ENCODE measurements at places on chromosomes 12 and 14. TPM values are rescaled to one million over a fixed set of nuclear protein-coding genes. Genes with fewer than 3 reads are reported as not detected.

DNA sequence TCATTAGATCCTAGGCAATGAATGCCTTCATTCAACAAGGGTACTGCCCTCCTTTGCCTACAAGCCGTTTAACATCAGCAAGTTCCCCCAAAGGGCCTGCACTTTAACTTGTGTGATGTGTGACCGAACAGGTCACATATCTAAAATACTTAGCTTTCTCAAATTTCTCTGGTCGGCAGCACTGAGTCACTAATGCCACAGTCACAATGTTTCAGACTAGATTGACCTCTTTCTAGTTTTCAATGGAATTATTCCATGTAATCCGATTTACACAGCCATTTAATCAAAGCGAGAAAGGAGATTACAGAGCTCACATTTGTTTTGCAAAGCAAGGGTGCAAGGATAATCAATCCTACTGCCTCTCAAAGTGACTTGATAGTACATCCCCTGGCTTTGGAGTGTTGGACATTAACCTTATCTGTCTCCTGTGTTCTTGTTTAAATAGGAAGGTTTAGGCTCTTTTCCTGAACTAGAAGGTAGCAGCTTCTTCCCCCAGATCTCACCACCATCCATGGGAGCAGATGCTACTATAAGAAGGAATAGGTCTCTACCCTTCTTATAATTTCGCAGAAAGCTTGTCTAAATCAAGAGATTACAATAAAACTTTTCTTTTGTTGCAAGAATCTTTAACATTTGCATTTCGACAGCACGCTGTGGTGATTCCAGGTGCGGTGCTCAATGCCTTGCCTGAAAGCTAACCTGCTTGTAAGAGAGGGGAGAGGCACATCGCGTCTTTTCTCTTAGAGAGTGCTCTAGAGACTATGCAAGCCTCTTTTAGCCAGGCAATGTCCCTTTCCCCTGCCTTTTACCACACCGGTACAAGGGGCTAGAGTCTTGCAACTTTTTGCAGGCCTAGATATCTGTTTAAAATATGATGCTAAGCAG is 1.8 kb downstream of the KITLG start:
- DNase-seq: no peak

GRCh38 chr14:22386924-22387775 is 201.9 kb downstream of the DAD1 start:
- no peak for DNase-seq

- DNase-seq: no peak
Observed at GRCh38 chr12:115023279-115024265, 339.6 kb upstream of the TBX3 start.

DNA sequence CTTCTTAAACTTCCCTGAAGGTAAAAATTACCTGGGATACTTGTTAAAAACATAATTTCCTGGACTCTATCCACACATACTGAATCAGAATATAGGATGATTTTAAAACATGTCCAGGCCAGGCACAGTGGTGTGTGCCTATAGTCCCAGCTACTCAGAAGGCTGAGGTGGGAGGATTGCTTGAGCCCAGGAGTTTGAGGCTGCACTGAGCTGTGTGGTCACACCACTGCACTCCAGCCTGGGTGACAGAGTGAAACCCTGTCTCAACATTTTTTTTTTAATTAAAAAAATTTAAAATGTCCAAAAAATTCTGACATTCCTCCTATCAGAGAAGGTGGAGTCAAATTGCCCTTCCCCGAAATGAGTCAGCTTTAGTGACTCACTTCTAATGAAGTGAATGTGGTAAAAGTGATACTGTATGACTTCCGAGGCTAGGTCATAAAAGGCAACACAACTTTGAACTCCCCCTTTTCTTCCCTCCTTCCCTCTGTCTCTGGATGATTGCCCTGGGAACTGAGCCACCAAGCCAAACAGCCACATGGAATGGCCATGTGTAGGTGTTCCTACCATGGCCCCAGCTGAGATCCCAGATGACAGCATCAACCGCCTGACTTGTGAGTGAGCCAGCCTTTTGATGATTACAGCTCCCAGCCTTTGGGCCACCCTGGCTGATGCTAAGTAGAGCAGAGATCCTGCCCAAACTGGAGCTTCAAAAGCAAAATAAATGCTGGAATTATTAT is 36.3 kb downstream of the LIMA1 start:
- peak; percentile 89 for DNase-seq

- DNase-seq: no peak
Observed at GRCh38 chr14:58740379-58740935, 102.7 kb downstream of the DACT1 start.

- DNase-seq: peak; percentile 32
Observed at GRCh38 chr12:55718015-55718414, 2.2 kb downstream of the BLOC1S1 start.

- no peak for DNase-seq
Observed at GRCh38 chr12:94988471-94988870, 15.0 kb downstream of the NDUFA12 start.

GRCh38 chr14:95555053-95555452 is 20.2 kb downstream of the GLRX5 start:
- DNase-seq: no peak

GRCh38 chr14:74634964-74635363 is 22.9 kb upstream of the LTBP2 start:
- no peak for DNase-seq

- no peak for DNase-seq
Observed at GRCh38 chr14:68193970-68194681, 374.5 kb downstream of the RAD51B start.

The PARPBP gene
- 9.0 TPM for total RNA-seq

The ENDOU gene
- total RNA-seq: not detected

- DNase-seq: no peak
Observed at GRCh38 chr14:104290756-104291122, 152.4 kb downstream of the KIF26A start.
